Ascending aorta (tissue), 2 donors: ENCODE measurements at places on chromosomes 1 and 21. TPM values are rescaled to one million over a fixed set of nuclear protein-coding genes. Genes with fewer than 3 reads are reported as not detected.

Gene TRIM63
- not detected for total RNA-seq

Gene EFNA4
- total RNA-seq = 11.2 TPM

Gene EPHA2
- 42.7 TPM for total RNA-seq

GRCh38 chr1:211703812-211704537, 28.6 kb upstream of the NEK2 start:
- H3K36me3 ChIP-seq = no peaks in the 10 kb centered on the region
- no peak overlapping the region for H3K4me3 ChIP-seq
- no peaks in the 10 kb centered on the region for H3K4me1 ChIP-seq
- no peak for DNase-seq
- no peak overlapping the region for H3K27ac ChIP-seq
- no peaks in the 10 kb centered on the region for H3K27me3 ChIP-seq

- no peak overlapping the region for H3K27ac ChIP-seq
- no peak overlapping the region for H3K4me3 ChIP-seq
- H3K27me3 ChIP-seq = no peaks in the 10 kb centered on the region
- no peak for DNase-seq
These were observed 949 bp downstream of the KRTAP10-1 start for GRCh38 chr21:44539046-44539445.

GRCh38 chr1:85417017-85417416, 47.9 kb downstream of the DDAH1 start:
- H3K4me3 ChIP-seq = no peak overlapping the region
- H3K36me3 ChIP-seq = no peaks in the 10 kb centered on the region
- no peaks in the 10 kb centered on the region for H3K27me3 ChIP-seq
- DNase-seq = no peak
- no peak overlapping the region for H3K27ac ChIP-seq
- peaks cover 6% of the 10 kb centered on the region for H3K4me1 ChIP-seq
